Urinary bladder (tissue), 4 donors: ENCODE measurements at places on chromosomes 2 and 18. TPM values are rescaled to one million over a fixed set of nuclear protein-coding genes. Genes with fewer than 3 reads are reported as not detected.

Gene ANKAR
- total RNA-seq = 73.8 TPM

Gene SUCLG1
- 80.7 TPM for total RNA-seq

Gene GPAT2
- total RNA-seq = 1.8 TPM

Gene KCNK3
- total RNA-seq = 4.7 TPM

Gene C2orf72
- 3.7 TPM for total RNA-seq

Gene IL36B
- not detected for total RNA-seq

Gene ADGRF3
- 0.37 TPM for total RNA-seq
